RWPE2 (cell line): ENCODE measurements at places on chromosomes 1 and 21.

DNA sequence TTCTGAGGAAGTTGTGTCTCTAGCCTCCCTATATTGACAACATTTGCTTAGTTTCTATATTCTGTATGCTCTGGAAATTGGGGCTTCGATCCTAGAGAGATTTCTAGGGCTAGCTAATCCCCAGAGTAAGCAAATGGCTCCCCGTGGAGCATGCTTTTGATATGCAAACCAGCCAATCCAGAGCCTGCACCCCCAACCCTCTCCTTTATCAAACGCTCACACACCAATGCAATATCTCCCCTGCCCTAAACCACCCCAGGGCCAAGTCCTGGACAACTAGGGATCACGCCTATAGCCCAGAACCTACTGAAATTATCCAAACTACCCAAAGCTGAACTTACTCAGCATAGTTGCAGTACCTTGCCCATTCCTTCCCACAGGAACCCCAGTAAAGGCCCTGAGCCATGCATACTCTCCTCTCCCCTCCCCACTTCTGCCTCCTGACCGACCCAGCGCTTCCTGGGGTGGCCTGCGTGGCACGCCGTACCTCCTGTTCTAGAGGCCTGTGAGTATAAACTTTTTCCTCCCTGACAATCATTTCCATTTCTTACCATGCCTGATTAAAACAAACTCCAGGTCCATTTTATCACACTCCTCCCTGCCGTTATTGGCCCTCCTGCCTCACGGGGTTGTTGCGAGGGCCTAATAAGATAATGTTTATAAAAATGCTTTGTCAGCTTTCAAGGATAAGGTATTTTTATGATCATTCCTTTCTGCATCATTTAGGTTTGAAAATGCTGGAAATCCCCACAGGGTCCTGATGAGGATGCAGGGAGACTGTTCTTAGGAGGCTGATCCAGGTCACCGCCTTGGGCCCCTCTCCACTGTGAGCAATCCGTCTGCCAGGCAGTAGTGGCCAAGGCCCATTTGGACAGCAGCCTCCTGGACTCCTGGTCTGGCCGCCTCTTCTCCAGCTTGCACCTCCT is 102.7 kb downstream of the TENT5C start:
- DNase-seq, result no peak

GRCh38 chr1:3708791-3709190 is 43.5 kb upstream of the CCDC27 start:
- no peak for DNase-seq

- no peak for DNase-seq
These were observed 40.6 kb downstream of the MAPKAPK2 start for GRCh38 chr1:206725109-206725963.

DNA sequence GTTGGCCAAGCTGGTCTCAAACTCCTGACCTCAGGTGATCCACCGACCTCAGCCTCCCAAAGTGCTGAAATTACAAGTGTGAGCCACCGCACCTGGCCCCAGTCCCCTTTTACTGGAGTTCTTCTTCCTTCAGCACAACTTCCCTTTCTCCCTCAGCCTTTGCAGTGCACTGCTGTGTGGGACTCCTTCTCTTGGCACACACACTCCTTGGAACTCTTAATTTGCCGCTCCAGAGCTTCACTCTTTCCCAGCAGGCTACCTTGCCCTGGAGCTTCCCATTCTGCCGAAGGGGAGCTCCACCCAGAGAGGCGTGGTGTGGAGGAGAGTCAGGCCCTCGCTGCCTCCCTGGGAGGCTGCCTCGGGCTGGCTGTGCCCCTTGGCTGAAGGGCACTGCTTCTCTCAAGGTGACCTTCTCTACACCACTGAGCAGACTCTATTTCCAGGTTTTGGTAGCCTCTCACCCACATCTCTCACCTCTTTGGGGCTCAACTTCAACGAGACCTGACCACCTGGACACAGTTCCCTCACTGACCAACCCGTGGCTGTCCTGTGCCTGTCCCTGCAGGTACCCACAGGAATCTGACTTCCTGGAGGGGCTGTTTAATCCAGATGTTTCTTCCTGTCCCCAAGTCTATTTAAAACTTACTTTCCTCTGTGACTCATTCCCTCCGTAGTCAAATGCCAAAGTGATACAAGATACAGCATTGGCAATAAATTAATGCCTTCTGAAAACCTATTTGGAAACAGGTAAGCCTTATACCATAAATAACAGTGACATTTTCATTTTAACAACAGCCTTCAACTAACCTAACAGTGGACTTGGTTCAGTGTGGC is 227.3 kb upstream of the KIAA0040 start:
- no peak for DNase-seq

DNA sequence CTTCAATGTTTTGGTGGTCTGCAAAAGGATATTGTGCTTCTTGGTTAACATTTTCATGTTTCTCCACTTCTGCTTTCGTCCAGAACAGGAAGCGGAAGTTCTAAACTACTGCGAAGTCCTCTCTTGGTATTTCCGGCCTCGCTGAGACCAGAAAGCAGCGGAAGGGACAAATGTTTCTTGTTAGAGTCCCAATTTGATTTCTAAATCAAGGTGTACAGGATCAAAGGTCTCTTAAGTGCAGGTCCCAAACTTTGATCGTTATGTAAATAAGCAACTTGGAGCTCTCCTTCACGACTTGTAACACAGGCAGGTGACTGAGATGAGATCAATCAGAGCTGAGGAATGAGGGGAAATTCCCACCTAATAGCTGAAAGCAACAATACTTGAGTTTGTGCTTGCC is 40.1 kb upstream of the HMCN1 start:
- DNase-seq, result no peak

GRCh38 chr1:107776900-107777663 is 187.9 kb downstream of the VAV3 start:
- no peak for DNase-seq
